Lung (tissue), 17 donors: ENCODE measurements at places on chromosomes 2 and 18. TPM values are rescaled to one million over a fixed set of nuclear protein-coding genes. Genes with fewer than 3 reads are reported as not detected.

- DNase-seq: no peak
These were observed 4.9 kb upstream of the FIGLA start for GRCh38 chr2:70795164-70795995.

GRCh38 chr18:46042571-46043123 lies 29.4 kb downstream of the PSTPIP2 start:
- no peak for DNase-seq

DNA sequence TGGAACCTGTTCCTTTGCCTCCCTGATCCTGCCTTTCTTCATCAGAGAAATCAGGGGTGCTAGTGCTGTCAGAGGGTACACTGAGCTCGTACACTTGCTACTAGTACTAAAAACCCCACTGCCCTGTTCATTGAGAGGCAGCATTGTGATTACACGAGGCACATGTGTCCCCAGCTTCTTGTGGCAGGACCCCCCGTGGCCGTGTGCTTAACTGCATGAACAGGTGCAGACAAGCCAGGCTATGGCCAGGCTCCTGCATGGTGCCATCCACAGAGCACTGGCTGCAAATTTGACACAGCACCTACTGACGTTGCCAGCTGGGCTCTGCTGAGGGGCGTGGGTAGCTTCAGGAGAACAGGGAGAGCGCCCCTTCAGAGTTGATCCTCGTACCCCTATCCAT lies 248.4 kb downstream of the GLI2 start:
- no peak for DNase-seq

- no peak for DNase-seq
These were observed 47.7 kb upstream of the PLB1 start for GRCh38 chr2:28447943-28448792.

DNA sequence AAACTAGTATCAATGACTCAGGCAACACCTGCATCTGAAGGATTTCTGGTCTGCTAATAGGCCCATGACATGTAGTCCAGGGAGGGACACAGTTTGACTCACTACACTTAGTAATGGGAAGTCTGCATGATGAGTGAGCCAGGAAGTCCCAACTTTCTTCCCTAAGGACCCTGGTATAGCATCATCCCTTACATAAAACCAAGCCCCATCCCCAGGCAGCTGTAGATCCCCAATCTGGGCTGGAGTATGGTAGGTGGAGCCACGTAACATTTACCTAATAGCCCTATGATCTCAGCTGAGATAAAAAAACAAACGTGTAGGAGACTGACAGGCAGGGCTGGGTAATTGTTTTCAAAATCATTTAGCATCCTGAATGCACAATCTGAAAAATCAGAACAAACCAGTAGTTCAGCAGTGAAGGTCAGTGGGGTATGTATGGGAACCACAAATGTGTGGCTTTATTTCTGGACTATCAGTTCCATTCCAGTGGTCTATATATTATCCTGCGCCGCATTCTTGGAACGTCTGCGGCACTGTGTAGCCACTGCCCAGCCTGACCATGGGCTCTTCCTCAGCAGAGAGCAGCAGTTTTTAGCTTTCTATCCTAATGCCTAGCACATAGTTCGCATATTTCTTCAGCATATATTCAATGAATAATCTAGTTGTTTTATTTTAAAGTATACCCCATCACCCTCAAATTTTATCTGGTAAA lies 33.5 kb downstream of the EPB41L3 start:
- DNase-seq: no peak

DNA sequence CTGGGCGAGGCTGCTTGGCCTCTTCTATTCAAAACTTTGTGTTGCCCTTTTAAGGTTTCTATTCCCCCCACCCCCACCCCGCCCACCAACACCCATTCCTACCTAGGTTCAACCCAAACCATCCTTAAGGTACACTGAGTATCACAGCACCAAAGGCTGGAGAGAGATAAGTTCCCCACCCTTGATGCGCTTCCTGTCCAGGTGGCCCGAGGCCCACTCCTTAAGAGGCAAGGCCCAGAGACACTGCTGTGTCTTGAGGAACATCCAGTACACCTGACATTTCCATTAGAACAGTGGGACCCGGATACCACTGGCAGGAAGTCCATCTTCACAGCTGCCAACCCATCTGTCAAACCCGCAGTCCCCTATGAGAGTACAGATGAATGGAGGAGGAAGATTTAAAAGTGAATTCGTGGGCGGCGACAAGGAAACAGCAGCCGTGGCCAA lies 277 bp upstream of the INPP1 start:
- DNase-seq: no peak

- DNase-seq: no peak
These were observed 12.3 kb upstream of the APOB start for GRCh38 chr2:21055879-21056790.

GRCh38 chr2:55140316-55141219 lies 90.3 kb upstream of the RTN4 start:
- DNase-seq: no peak

DNA sequence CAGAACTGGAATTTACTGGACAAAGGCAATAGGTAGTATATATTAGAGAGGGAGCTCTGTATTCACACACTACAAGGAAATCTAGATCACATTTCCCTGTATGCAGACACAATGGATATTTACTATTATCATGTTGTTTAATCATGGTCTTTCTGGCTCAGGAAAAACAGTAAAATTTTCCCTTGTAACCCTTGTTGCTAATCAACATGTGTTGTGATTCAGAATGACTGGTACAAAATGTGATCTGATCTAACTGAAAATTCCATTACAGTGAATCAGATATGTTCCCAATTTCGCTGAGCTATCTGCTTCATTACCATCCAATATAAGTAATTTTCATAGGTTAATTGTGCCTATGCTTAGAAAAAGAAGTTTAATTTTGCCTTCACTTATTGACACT lies 1109.7 kb downstream of the LRP1B start:
- DNase-seq: no peak

GRCh38 chr2:165193178-165193777 lies 10.6 kb downstream of the SCN3A start:
- no peak for DNase-seq

ABCG5 gene
- not detected for total RNA-seq

TFPI gene
- total RNA-seq: 253 TPM

FBXO36 gene
- total RNA-seq: 6.3 TPM

SLC11A1 gene
- 57.6 TPM for total RNA-seq

CELF4 gene
- total RNA-seq: 2.2 TPM
